ENCODE measurements at places on chromosomes 6 and 20. TPM values are rescaled to one million over a fixed set of nuclear protein-coding genes. Genes with fewer than 3 reads are reported as not detected.

The SPDEF gene
- total RNA-seq: not detected

The HLA-B gene
- total RNA-seq: 15.0 TPM

The PDE10A gene
- 92.0 TPM for total RNA-seq

The ASCC3 gene
- total RNA-seq: 42.6 TPM

The CALHM6 gene
- total RNA-seq: not detected

The VARS2 gene
- total RNA-seq: 41.9 TPM

The CDSN gene
- not detected for total RNA-seq

The MUCL3 gene
- total RNA-seq: not detected

The TCF21 gene
- total RNA-seq: not detected

Data from parietal lobe (tissue), 2 donors.